Stimulated activated CD8-positive, alpha-beta memory T cell treated with anti-CD3 and anti-CD28 coated beads, Interleukin-15, amount 100 ng/mL, for 24 hours (primary cell): ENCODE measurements at places on chromosomes 3 and 15.

DNA sequence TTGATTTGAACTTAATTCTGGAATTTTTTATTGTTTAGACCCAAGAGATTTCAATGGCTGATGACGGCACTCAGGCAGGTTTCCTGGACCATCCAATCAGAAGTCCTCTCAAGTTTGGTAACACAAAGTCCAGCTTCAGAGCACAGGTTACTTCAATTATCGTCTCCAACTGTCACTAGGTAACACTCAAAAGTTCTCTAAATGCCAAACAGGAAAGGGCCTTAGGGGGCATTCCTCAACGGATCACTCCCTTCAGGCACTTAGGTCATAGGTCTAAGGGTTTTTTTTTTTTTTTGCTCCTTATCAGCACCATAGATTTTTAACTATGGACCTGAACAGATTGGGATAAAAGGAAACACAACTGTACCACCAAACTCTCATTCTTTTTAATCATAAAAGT is 85.8 kb downstream of the MEIS2 start:
- DNase-seq: no peak

GRCh38 chr3:51934991-51935885 is 6.5 kb downstream of the RRP9 start:
- DNase-seq: no peak

GRCh38 chr3:149902498-149903139 is 68.1 kb downstream of the PFN2 start:
- DNase-seq: no peak

- DNase-seq: peak; percentile 3
These were observed 145.5 kb upstream of the UMPS start for GRCh38 chr3:124584552-124585391.

- no peak for DNase-seq
These were observed 56.5 kb downstream of the FMN1 start for GRCh38 chr15:33138000-33138399.

- DNase-seq: no peak
These were observed 9.1 kb upstream of the PARP14 start for GRCh38 chr3:122671553-122671952.

DNA sequence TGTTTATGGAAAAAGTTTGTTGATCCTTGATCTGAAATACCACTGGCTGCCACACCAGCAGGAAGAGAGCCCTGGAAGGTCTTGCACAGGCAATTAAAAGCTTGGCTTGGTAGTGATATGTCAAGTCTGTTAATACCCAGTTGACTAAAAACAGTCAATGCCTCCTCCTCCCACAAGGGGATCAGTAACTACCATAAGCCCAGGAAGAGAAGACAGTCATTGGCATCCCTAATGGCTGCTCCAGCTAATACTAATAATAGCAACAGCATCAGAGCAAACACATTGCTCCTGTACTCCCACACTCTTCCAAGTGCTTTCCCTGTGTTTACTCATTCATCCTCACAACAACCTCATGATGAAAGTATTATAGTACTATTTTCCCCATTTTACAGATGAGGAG is 528.6 kb downstream of the TAFA4 start:
- DNase-seq: no peak

- no peak for DNase-seq
These were observed 6.3 kb downstream of the BHLHE40 start for GRCh38 chr3:4985330-4986174.

DNA sequence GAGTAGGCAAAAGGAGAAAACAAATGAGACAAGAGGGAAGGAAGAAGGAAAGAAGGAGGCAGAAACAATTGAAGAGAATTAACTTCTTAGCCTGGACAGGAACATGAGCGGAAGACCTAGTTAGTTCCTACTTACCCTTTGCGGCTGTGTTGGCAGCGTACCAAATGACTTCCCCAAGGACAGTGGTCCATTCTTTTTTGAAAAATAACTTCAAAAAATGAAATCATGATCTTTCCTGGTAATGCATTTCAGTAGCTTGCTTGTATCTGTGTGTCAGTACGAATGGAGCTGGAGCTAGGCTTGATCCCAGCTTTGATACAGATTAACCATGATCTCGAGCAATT is 41.5 kb upstream of the CFAP161 start:
- no peak for DNase-seq

DNA sequence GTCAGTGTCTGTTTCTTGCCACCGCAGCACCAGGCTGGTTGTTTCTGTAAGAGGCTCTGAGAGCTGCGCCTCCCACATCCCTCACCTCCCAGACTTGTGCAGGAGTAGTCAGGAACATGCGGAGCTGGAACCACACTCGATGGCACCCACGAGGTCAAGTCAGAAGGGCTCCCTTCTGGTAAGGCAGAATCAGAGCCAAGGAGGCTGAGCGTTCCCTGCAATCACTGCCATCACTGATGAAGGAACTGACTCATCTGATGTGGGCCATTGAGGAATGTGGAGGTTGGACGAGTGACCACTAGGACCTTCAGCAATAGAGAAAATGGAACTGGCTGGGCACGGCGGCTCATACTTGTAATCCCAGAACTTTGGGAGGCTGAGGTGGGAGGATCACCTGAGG is 35.7 kb upstream of the BLM start:
- no peak for DNase-seq

- no peak for DNase-seq
These were observed 10.5 kb upstream of the CRABP1 start for GRCh38 chr15:78329625-78330024.

DNA sequence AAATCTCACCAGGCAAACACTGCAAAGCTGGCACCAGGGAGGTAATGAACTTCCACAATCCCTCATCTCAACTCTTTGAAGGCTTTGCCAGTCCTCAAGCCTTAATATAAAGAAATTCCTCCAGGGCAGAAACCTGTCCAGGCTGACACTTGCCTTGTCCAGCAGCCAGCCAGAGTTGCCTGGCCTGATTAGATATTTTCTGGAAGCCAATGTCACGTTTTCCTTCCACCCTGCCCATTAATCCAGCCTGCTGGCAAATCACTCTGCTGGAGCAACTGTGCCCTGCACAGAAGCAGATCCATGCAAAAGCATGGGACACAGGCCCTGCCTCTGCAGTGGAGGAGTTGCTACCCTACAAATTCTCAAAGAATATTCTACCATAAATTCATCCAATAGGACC is 56.5 kb downstream of the HEG1 start:
- no peak for DNase-seq

- no peak for DNase-seq
These were observed 71.9 kb upstream of the SLC6A11 start for GRCh38 chr3:10744098-10744465.

DNA sequence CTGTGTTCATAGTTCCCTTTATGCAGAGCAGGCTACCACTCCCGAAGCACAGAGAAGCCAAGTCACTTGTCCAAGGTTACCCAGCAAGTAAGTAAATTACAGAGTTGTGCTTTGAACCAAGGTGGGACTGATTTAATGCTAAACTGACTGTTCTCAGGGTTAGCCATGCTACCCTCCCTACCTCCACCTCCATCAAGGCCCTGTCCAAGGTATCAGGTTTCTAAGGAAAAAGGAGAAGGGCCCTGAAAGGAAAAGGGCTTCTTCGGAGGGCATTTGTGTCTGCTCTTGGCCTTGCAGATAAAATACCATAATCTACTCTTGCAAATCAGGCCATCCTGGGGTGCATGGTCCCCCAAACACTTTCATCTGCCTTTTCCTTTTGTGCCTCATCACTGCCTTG is 288.1 kb upstream of the LRRFIP2 start:
- no peak for DNase-seq

- no peak for DNase-seq
These were observed 125.6 kb downstream of the SMAD6 start for GRCh38 chr15:66827698-66828055.

DNA sequence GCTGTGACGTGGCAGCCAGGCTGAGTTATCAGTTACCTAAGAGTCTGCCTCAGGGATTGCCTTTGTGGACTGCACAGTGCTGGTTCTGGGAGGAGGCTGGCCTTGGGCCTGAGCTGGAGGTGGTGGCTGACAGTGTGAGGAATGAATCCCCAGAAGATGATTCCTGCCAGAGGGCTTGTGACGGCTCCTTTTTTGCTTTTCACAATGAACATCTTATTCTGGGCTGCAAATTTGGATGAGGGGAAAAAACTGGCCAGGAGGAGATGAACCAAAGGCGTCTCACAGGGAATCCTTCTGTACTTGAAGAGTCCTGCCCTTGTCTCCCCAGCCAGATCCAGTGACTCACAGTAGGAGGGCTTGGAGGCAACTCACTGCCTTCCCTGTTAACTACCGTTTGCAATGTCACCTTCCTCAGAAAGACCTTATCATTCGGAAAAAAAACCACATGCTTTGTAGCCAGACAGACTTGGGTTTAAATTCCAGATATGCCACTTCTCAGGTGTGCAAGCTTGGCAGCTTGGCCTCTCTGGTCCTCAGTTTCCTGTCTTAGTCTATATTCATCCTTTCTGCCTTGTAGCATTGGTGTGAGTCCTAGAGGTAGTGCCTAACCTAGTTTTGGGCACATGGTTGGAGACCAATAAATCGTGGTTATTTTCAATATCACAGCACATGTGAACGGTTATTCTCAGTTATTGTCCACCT is 19.1 kb downstream of the ST6GAL1 start:
- no peak for DNase-seq
